ENCODE measurements at places on chromosomes 11 and 22. TPM values are rescaled to one million over a fixed set of nuclear protein-coding genes. Genes with fewer than 3 reads are reported as not detected.

The CNTF gene
- total RNA-seq, result 1.6 TPM

The TIMP3 gene
- 5.4 TPM for total RNA-seq

DNA sequence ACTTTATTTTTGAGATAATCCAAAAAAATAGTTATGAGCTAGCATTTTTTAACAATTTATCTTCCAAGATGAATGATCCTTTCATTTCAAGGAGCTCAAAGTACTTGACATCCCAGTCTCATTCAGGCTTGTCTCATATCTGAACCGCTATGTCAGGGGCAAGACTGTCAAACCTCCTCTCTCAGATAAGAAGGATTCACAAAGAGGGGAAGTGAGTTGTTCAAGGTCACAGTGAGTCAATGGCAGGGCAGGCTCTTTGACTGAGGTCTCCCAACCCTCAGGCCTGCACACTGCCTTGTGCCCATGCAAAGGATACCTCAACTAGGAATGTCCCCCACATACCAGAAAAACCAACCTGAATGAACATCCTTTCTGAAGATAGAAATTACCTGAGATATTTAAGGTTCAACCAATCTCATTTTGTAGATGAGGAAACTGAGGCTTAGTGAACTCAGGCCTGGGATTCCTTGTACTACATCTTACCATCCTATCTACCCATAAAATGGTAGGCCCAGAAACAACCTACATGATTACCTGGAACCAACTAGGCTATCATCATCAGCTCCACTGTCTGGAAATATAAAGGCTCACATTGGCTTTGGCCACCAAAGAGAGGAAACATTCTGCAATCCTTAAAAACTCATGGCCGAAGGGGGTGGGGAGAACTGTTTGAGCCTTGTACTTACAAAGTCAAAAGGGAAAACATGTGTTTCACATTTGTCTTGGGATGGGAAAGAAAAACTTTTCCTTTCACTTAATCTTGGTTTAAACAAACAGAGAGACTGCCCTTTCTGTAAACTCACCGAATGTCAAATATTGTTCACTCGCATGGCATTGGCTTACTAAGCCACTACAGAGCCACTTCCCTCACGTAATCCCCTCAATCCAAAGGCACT, 51.1 kb downstream of the LIF start:
- no peak for DNase-seq

GRCh38 chr11:58334708-58335107, 24.2 kb downstream of the OR5B17 start:
- DNase-seq, result peak; percentile 84

All from renal cortical epithelial cell (primary cell).